ENCODE measurements at places on chromosomes 12 and 14.
A peak's percentile ranks its signal among the peaks of the same experiment; 100 is the strongest.

GRCh38 chr12:102430661-102431060, 49.7 kb downstream of the IGF1 start:
- no peak for DNase-seq

DNA sequence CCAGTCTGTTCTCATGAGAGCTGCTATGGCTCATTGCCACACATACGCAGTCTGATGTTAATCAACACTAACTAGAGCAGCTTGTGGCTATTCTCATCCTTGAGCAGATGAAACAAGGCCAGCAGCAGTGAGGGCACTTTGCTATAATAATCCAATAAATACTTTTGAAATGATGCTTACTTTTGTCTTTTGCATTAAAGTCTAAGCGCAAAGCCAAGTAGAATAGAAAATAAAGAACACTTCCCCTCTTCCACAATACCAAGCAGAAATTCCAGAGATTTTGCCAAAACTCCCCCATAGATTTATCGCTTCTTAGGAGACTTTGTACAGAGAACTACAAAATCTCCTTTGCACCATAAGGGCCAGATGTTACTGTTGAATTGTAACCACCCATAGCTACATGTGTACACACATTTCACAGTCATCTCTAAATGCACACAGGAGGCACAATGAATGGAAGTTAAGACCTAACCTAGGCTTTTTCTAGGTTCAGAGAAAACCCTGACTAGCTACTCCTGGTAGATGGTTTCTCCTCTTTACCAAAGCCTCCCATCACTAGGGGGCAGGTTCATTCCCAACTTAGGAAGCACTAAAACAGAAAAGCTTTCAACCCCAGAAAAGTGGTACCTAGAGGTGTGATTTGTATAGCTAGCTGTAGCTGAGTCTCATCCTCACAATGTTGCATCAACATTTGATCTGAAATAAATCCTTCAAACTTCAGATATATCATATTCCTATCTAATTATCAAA, 119.3 kb downstream of the HMGA2 start:
- DNase-seq, result no peak

DNA sequence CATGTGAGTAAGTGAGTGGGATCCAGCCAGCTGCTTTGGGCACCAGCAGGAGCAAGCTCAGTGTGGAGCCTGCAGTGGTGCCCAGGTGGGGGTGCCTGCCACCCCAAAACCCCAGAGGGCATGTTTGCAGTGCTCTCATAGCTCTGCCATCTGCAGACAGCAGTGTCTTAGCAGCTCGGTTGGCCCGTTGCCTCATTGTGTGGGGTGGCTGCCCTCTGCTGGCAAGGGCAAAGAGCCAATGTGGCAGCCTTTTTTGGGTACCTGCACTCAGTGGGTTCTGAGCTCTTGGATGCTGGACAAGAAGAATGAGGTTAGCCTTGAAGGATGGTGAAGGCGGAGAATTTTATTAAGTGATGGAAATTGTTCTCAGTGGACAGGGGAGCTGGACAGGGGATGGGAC, 52.3 kb downstream of the NEUROD4 start:
- DNase-seq, result peak; percentile 19

- no peak for DNase-seq
Measured at GRCh38 chr12:28313631-28314030, 123.4 kb downstream of the CCDC91 start.

DNA sequence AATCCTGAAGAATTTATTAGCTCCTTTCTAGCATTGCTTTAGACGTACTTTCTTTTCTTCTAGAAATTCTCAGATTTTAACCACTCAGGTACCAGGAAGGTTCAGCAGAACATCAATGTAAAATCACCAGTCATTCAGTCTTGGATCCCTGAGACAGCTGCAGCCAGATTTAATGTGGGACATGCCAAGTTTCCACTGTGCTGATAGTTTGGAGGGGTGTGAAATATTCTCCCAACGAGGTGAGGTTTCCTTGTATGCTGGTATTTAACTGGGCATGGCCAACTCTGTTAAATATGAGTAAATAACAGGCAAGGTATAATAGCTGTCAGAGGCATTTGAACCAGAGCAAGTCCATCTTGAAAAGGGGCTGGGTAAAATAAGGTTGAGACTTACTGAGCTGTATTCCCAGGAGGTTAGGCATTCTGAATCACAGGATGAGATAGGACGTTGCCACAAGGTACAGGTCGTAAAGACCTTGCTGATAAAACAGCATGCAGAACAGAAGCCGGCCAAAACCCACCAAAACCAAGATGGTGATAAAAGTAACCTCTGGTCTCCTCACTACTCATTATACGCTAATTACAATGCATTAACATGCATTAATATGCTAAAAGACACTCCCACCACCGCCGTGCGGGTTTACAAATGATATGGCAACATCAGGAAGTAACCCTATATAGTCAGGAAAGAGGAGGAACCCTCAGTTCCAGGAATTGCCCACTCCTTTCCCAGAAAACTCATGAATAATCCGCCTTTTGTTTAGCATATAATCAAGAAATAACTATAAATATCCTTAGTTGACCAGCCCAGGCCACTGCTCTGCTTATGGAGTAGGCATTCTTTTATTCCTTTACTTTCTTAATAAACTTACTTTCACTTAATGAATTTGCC, 75.2 kb upstream of the RASSF8 start:
- no peak for DNase-seq

All from left lung (tissue), 14 donors.